ENCODE measurements at places on chromosomes 2 and 18.
A peak's percentile ranks its signal among the peaks of the same experiment; 100 is the strongest.

GRCh38 chr2:7721413-7721995, 804.3 kb downstream of the RNF144A start:
- no peak for DNase-seq

GRCh38 chr2:12287220-12287751, 429.4 kb upstream of the TRIB2 start:
- DNase-seq, result peak; percentile 15

DNA sequence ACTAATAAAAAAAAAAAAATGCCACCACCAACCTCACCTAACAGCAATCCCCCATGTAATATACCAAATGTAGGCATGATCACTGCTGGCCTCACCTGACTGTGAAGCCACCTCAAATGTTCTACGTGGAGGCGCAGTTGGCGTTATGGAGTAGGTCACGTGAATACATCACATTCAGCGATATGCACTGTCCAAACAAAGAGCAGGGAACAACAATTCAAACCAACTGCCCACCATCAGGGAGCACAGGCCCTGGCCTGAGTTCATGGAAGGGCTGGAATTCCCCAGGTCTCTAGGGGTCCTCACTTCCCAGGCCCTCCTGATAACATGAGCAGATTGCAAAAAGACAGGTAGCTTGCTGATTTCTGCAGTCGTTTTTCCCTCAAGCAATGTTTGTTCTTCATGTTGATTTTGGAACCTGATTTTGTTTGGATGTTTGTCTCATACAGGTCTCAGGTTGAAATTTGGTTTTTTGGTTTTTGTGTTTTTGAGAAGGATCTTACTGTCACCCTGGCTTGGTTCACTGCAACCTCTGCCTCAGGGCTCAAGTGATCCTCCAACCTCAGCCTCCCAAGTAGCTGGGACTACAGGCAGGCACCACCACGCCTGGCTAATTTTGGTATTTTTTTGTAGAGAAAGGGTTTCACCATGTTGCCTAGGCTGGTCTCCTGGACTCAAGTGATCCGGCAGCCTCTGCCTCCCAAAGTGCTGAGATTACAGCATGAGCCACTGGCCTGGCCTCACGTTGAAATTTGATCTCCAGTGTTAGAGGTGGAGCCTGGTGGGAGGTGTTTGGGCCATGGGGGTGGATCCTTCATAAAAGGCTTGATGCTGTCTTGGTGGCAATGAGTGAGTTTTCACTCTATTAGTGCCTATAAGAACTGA, 15.5 kb downstream of the TBC1D8 start:
- no peak for DNase-seq

DNA sequence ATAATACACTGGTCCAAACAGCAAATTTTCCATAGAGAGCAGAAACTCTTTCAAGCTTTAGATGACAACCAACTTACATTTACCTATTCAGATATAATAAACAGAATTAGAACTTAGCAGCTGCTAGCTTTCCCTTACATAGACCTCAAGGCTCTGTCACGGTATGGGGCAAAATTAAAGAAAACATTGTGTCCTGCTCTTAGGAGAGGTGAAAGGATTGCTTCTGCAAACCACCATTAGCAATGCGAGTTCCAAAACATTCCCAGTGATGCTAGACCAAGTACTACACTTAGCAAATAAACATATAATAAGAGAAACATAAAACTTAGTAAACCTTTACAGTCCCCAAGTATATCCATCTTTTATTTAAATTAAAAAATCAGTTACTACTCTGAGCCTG, 183.3 kb downstream of the CAMKMT start:
- no peak for DNase-seq

All from EH (cell line).